ENCODE measurements at places on chromosomes 4 and X. TPM values are rescaled to one million over a fixed set of nuclear protein-coding genes. Genes with fewer than 3 reads are reported as not detected.

Gene SORBS2
- 6.3 TPM for total RNA-seq

Gene PABPC1L2B
- total RNA-seq: not detected

Gene ARAF
- total RNA-seq: 36.0 TPM

Gene VCX3B
- total RNA-seq: not detected

Gene GLRA2
- total RNA-seq: not detected

Gene SLC25A53
- total RNA-seq: 2.4 TPM

Gene SLC6A14
- 37.3 TPM for total RNA-seq

Gene ABCG2
- 0.60 TPM for total RNA-seq

Gene TLL1
- total RNA-seq: 0.92 TPM

Gene MAGEA4
- total RNA-seq: not detected

Gene NAT8L
- not detected for total RNA-seq

Gene RIBC1
- total RNA-seq: 0.74 TPM

Gene RASGEF1B
- 1.2 TPM for total RNA-seq

Gene WDR17
- 0.21 TPM for total RNA-seq

Gene PIR
- 53.9 TPM for total RNA-seq

Gene SPANXA2
- total RNA-seq: not detected

Gene HHIP
- 0.56 TPM for total RNA-seq

Gene DRP2
- total RNA-seq: 0.09 TPM

Gene SHROOM4
- 1.0 TPM for total RNA-seq

Gene PAGE5
- not detected for total RNA-seq

Gene CAPN6
- 0.14 TPM for total RNA-seq

Gene NUDT10
- total RNA-seq: 1.3 TPM

Gene PDZD4
- 0.14 TPM for total RNA-seq

Gene TLR2
- 1.0 TPM for total RNA-seq

Gene RASL11B
- 1.5 TPM for total RNA-seq

Gene ZFP42
- 0.33 TPM for total RNA-seq

Gene LSM6
- 37.4 TPM for total RNA-seq

Gene REELD1
- not detected for total RNA-seq

Gene FABP2
- total RNA-seq: not detected

Gene RS1
- not detected for total RNA-seq
